T-helper 17 cell (primary cell): ENCODE measurements at places on chromosomes 5 and 9.

DNA sequence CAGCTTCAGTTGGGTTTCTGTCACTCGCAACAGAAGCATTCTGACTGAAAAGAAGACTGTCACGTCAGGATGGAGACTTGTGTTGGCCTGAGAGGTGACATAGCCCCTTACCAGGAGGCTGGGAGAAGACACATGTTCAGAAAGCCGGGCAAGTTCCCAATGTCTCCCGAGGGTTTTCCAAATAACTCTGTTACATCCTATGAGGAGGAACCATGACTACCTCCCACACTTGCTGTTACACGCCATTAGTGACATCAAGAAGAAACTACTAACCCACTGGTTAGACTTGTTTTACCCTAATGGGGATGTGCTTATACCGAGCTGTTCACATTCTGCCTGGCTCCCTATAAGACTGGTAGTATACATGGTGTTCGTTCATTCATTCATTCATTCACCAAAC, 33.3 kb downstream of the SH3PXD2B start:
- DNase-seq, result no peak

DNA sequence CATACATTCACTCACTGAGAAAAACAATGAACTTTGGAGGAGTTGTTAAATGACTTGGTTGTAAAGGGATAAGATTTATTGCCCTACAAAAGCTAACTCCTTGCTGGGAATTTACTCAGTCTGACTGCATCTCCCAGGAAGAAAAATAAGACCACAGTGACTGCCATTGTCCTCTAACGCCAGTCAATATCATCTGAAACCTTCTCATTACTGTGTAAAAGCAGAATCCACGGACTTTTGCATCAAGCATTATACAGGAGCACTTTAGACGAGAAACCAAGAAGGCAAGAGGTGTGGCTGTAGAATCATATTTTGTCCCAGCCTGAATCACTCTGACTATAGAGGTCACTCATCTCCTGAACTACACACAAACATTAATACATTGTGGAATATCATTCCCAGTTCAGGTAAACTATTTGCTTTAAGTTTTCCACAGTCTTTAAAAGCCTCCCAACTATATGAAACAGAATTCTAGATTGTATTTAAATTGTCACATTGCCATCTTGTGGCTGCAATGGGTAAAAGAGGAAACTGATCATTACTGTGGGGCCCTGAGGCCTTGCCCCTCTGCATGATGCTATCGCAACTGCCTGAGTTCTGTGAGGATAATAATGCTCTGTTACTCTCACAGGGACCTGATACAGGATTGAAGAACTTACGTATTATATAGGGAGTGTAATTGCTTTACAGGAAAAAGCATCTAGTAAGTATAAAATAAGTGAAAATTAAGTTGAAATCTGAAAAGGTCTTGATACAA, 142.9 kb downstream of the SLCO4C1 start:
- DNase-seq, result no peak

- DNase-seq, result no peak
Measured at GRCh38 chr9:130138791-130139190, 33.4 kb upstream of the NCS1 start.

DNA sequence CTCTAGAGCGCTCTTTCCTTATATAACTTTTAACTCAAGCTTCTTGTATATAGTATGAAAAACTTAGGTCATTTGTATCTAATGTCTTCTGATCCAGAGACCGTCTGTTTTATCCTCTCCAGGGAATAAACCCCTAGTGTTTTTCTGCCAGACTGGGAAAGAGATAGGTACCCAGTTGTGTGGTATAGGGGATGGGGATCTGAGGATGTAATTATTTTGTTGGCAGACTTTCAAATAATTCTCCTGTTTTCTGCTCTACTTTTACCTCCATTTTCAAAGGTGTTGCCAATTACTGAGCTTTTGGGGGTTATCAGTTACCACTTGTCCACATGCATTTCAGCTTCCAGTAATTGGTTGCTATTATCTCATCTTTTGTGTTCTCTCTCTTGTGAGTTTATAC, 17.9 kb downstream of the CCDC171 start:
- DNase-seq, result no peak

DNA sequence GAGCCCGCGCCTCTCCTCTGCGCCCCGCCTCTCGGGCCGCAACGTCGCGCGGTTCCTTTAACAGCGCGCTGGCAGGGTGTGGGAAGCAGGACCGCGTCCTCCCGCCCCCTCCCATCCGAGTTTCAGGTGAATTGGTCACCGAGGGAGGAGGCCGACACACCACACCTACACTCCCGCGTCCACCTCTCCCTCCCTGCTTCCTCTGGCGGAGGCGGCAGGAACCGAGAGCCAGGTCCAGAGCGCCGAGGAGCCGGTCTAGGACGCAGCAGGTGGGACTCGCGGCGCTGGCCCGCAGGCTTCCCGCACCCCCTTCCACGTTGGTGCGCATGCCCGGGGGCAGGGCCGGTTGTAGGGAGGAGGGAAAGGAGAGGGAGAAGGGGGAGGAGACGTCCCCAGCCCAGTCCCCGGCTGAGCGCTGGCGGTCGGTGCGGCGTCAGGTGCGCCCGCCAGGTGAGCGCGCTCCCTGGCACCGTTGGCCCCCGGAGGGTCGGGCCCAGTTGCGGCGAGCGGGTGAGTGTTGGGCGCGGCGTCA, at the start of gene OCLN:
Gene OCLN (plus strand): TSS at position 400 of the 532 bp plus-strand sequence. CDS start 11,455 bp downstream, outside the sequence.
- DNase-seq, result no peak
